ENCODE measurements at places on chromosomes 7 and 10.

- DNase-seq = peak; percentile 57
These were observed 8.0 kb upstream of the ZNRF2 start for GRCh38 chr7:30276203-30276900.

DNA sequence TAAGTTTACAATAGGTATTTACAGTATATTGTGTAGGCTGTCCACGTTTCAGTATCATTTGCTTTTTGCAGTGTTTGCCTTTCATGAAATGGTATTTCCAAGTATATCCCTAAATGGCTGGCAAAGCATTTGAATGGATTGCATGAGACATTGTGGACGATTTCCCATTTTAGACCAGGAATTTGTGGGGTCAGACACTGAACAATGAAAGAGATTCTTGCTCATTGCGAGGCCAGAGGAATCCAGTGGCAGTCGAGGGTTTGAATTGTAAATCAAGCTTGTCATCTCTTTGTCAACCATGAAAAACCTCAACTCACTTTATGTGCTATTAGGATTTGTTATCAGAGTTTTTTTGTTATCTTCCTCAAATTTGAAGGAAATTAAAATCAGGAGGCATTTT lies 70.8 kb downstream of the CREB5 start:
- no peak for DNase-seq

DNA sequence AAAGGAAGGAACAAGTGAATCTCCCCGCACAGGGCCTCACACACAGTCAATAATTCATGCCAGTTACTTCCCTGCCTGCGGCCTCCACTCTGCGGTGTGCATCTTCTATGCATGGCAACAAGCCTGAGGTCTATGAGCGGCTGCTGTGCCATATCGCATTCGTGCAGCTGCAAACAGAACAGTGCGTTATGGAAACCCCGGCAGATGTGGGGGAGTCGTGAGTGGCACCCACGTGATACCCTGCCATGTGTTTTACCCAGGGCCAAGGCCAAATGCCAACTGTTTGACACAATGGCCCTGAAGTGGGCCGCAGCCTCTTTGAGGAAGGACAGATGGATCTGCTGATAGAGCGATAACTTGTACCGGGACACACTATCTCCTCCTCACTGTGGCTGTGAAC lies 13.4 kb downstream of the TNS3 start:
- DNase-seq = peak; percentile 73

- DNase-seq = no peak
These were observed 9.4 kb downstream of the ELFN1 start for GRCh38 chr7:1679326-1679965.

GRCh38 chr7:111931016-111931517 lies 275.1 kb downstream of the DOCK4 start:
- DNase-seq = no peak

GRCh38 chr10:89153116-89153515 lies 54.0 kb downstream of the CH25H start:
- DNase-seq = no peak

DNA sequence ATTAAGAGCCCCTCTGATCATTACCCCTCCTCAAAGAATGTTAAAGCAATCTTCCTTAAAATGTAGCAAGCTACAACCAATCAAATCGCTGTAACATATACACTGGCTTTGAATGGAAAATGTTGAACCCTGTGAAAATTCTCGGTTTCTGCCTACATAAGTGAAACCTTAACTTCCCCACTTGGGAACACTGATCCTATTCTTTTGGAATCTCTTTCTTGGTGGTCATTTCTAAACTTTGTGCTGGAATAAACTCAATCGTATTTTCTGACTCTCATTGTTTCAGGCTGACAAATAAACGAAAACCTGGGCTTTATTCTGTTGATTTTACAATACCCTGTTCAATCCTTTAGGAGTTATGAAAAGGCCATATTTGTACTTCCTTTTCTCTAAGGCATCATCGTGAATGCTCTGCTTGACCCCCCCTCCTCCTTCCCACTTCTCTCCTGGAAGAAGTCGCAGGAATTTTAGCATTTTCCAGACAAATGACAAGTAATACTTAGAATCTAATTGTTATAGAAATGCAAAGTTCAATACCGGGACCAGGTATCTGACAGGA lies 155.1 kb upstream of the FAM13C start:
- DNase-seq = no peak

DNA sequence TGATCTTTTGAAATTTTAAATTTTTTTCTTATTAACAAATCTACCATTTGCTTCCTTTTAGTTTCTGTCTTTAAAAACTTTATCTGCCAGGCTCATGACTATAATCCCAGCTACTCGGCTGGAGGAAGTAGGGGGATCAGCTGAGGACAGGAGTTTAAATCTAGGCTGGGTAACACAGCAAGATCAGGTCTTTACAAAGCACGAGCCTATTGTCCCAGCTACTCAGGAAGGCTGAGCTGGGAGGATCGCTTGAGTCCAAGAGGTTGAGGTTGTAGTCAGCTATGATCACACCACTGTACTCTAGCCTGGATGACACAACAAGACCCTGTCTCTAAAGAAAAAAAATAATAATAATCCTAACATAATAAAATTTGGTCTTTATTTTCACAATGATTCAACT lies 17.5 kb downstream of the DPY19L1 start:
- no peak for DNase-seq

DNA sequence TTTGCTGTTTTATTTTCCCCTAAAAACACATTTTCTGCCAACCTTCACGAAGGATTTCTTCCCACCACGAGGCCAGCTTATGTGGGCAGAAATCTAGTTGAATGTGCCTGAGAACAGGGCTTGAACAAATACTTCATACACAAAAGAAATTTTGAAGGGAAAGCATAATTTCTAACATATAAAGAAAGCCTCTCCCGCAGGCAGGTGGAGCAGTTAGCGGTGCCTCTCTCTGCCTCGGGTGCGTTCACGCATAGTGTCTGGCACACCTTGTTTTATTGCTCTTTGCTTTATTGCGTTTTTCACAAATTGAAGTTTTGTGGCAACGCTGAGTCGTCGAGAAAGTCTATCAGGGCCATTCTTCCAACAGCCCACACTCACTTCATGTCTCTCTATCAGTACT lies 7.0 kb upstream of the CSGALNACT2 start:
- DNase-seq = no peak

- no peak for DNase-seq
These were observed 33.3 kb upstream of the CASD1 start for GRCh38 chr7:94476251-94476840.

DNA sequence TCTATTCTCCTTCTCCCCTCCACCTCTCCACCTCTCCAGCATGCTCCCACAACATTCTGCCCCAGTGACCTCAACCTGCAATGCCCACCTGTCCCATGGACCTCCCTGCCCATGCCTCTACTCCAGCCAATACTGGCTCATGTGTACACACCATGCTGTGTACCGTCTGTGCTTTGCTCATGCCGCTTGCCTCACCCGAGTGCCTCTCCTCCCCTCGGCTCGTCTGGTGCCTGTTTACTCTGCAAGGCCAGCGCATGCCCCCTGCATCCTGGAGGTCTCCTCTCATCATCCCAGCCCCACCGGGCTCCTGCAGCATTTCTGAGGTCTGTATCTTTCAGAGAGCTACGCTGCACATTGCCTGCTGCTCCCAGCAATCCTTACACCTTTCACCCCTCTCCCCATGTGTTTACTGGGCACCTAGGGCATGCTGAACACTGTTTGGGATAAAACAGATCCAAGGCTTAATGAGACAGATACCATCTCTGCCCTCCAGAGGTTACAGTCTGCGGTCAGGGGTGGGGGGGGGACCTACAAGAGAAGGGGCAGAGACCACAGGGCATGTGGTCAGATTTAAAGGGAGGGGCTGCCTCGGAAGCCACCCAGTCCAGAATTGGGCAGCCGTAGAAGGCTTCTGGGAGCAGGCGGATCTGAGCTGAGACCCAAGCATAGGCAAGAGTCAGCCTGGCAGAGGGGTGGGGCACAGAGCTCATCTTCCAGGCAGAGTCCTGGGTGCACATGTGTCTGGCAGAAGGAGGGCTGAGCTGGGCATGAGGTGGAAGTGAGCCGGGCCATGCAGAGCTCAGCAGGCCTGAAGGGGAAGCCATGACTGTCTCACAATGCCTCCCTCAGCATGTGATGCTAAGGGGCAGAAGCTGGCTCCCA lies 29.6 kb upstream of the PSAP start:
- DNase-seq = no peak

- DNase-seq = no peak
These were observed 13.5 kb upstream of the EGFR start for GRCh38 chr7:55005241-55005851.

DNA sequence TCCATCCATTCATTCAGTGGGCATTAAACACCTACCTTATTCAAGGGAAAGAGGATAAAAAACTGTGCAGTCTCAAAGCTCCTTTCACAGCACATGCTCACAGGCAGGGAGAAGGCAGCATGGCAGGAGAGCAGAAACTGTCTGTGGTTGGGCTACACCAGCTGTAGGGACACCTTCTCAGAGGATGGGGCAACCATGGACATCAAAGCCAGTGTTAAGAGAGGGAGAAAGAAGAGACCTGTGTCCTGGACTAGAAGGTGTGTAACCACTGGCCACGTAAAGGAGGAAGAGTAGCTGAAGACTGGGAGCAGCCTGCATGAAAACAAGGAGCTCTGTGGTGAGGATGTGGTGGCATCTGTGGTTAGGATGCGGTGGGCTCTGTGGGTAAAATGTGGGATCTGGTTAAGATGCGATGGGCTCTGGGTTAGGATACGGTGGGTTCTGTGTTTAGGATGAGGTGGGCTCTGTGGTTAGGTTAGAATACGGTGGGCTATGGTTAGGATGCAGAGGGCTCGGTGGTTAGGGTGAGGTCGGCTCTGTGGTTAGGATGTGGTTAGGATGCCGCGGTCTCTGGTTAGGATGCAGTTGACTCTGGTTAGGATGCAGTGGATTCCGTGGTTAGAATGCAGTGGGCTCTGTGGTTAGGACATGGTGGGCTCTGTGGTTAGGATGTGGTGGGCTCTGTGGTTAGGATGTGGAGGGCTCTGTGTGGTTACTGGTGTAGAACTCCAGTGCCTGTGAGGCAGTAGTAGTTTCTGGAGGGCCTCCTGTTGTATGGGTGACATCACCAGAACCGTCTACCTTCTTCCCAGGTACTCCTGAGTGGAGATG lies 197.6 kb downstream of the WDR37 start:
- DNase-seq = no peak

DNA sequence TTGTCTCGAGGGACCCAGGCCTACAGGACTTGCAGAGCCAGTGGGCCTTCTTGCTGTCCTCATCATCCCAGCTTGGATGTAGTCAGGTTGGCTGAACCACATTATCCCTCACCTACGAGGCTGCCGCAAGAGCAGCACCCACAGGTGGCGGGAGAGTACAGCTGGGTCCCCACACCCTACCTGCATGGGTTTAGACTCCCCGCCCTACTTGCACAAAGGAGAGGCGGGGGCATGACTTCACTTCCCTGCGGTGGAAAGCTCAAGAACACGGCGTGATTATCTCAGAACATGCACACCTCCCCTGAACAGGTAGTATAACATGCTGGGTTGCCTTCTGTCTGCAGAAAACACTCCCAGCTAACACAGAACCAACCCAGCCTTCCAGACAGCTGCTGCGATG lies 57.5 kb downstream of the CTBP2 start:
- DNase-seq = no peak

DNA sequence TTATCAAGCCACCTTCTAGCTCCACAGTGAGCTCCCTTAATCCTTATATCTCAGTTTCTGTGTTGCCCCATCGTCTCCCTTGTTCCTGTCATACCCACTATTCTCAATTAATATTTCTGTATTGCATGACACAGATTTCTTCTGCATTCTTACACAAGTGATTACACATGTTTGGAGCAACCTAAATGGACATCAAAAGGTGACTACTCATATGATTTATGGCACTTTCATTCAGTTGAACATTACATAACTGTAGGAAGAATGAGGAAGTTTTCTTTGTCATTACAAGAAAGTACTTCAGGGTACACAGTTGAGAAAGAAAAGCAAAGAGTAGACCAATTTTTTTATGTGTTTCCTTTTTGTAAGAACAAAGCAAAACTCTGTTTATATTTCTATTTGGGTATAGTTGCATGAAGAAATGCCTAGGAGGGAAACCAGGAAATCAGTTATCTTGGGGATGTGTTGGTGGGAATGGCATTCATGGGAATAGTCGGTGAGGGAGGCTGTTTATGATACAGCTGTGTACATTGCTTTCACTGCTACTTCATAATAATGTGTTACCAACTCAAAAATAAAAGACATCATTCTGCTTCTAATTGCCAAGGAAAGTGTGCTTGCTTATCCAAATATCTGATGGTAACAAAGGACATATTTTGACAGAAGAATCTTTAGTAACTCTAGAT lies 23.6 kb upstream of the PRSS37 start:
- DNase-seq = no peak

DNA sequence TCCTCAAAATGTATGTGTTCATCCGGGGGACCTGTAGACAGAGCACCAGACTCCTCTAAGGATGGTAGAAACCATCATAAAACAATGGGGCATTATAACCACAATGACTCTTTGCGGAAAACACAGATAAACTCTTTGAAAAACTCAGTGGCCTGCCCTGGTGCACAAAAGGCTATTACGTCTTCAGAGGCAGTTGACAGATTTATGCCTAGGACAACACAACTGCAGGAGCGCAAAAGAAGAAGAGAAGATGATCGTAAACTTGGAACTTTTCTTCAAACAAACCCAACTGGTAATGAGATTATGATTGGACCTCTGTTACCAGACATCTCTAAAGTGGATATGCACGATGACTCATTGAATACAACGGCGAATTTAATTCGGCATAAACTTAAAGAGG lies 6.0 kb downstream of the RBM48 start:
- no peak for DNase-seq

DNA sequence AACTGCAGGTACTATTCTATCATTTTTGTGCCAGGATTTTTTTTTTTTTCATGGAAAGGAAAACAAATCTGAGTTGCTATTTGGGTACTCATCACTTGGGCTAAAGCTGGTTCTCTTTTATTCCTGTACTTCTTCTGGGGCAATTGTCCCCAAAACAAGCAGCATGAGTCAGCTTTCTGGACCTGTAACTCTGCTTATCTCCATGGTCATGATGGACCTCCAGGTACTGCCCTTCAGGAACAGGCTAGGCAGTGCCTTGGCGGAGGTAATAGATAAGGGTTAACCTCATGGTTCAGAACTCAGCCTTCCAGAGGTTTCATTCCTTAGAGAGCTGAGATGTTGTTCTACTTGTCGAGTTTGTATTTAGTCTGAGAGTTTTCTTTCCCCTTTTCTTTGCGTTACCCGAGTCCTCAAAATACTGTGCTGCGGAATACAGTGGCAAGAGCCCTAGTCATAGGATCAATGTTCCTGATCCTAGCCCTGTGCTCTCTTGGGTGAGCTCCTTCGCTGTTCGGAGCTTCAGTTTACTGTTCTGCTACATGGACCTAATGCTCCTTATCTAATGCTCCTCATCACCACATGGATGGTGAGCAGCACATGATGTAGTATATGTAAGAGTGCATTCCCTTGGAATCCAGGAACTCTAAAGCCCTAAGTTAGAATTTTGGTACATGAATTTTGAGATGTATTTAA lies 74.6 kb downstream of the LRGUK start:
- DNase-seq = no peak

DNA sequence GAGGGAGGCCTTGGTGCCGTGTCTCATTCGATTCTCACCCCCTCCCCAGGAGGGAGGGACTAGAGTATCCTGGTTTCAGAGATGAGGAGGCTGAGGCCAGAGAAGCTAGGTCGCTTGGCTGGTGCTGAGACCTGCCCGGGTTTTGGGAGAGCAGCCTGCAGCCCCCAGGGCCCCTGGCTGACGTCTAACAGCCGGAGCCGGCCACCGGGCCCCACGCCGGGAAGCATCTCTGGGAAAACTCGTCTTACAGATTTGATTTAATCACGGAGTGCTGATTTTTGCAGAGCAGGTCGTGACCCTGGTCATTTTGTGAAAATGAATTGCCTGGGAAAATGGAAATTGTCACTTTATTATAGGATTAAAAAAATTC lies 97.5 kb downstream of the MICALL2 start:
- no peak for DNase-seq

Measured in femur (tissue), 1 donor.